ENCODE measurements at places on chromosomes 5 and 9.

DNA sequence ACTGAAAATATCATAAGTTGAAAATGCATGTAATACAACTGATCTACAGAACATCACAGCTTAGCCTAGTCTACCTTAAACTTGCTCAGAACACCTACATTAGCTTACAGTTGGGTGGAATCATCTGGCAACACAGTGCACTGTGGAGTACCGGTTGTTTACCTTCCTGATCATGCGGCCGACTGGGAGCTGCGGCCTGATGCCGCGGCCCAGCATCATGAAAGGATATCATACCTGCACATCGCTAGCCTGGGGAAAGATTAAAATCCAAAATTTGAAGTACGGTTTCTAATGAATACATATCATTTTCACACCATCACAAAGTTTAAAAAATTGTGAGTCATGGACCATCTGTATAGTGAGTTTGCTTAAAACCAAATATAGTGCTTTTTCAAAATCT lies 1.8 kb downstream of the HACD4 start:
- no peak for DNase-seq

DNA sequence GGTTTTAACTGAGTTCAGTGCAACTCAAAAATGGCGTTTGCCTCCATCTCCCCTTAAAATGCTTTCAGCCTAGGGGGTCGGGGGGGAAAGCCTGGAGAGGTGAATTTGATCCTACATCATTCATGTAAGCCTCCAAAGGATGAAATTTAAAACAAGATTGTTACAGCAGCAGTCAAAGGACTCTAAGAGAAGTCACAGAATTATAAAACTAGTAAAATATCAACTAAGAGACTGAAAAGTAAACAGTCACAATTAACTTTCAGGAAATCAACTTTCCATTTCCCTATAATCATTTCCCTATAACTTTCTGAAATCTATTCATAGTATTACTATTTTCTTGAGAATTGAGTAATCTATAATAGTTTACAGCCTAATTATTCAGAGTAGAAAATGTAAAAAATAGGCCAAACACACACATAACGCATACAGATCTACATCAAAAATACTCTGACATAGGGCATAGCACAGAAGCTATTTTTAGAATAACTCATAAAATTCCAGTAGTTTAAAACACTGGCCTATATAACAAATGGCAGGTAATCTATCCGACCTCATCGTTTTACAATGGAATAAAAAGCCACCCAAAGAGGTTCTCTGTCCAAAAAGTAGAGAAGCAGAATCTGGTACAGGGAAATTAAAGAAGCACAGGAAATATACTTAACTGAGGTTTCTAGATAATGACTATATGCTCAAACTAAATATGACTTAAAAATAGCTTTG lies 37.6 kb downstream of the FBXL17 start:
- DNase-seq, result no peak

DNA sequence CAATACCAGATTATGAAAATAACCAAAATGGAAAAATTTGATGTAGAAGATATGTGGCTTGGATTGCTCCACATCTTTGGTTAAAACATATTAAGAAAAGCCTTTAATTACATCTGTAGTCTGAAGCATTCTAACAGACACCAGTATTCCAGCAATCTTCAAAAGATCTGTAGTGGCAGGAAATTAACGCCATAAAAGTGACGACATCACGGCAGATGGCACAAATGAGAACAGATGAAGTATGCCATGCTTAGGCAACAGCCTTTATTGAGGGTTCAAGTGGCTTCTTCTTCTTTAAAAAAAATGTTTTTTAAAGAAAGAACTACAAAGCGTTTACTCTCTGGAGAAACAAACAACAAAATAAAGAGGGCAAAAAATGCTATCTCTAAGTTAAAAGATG lies 164.2 kb downstream of the MEF2C start:
- no peak for DNase-seq

DNA sequence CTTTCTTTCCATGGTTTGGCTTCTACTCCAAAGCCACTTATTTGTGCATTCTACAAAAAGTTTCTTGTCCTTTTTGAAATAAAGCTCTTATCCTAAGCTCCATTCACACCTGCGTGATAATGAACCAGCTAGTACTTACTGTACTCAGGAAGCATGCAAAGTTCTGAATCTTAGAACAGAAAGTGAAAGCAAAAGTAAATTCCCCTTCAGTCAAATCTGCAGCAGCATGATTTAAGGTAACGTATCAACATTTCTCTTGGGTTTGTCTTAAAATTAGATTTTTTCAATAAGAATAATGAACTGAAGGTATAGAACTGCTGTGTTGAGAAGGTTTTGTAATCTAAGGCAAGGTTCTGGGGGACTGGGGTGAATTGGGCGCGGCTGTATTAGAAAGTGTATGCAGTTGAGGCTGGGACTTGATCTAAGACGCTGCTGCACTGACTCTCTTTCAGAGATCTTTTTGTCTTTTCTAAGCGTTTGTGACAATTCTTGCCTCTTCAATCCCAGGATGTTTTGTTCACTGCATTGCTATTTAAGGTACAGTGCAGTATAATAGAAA lies at the start of gene ERAP2:
ERAP2 (plus strand) TSS at position 209 of the 559 bp plus-strand sequence. CDS start 3,186 bp downstream, outside the sequence.
- DNase-seq, result no peak

DNA sequence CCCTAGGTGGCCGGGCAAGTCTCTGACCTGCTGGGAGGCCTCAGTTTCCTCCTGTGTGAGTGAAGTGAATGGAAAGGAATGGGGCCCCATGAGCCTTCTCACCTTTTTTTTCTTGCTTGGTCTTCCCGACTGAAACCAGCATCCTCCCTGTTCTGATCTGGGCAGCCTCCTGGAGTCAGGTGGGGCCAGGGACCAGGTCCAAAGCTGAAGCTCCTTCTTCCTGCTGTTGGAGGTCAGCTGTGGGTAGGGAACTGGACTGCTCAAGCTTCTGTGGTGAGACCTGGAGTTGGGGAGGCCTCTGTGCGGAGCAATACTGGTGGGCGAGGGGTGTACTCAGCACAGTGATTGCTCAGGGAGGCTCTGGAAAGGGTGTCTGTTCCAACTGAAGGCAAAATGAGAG lies 99.7 kb downstream of the PCSK1 start:
- DNase-seq, result no peak

DNA sequence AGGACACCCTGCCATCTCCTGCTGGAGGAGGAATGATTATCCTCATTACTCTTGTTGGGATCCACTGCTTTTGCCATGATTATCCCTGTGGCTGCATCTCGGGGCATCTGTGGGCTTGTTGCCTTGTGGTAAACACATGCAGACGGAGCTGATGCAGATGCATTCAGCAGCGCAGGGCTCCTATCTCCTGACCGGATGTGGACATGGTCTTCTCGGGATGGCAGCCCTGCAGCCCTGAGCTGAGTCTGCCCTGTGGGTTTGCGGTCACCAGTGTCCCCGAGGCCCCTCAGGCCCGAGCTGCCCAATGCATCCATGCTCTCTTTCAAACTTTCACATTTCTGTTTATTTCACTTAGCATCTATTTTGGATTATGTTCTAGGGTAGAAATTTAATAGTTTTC lies 250.4 kb upstream of the IRX1 start:
- DNase-seq, result no peak

DNA sequence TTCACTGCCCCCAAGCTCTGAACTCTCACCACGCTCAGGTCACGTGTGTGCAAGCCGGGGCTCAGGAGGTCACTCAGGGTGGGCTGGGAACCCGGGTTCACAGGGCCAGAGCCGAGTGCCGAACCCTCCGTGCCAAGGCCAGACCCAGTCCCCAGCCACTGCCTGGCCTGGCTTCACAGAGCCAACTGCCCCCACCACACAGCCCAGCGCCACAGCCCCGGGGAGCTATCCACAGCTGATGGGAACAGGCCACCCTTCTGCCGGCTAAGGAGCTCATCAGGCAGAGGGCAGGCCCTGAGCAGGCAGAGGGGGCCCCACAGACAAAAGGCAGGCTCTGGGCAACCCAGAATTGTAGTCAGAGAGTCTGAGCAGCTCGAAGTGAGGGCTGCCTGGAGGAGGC lies 117.0 kb downstream of the VAV2 start:
- no peak for DNase-seq

DNA sequence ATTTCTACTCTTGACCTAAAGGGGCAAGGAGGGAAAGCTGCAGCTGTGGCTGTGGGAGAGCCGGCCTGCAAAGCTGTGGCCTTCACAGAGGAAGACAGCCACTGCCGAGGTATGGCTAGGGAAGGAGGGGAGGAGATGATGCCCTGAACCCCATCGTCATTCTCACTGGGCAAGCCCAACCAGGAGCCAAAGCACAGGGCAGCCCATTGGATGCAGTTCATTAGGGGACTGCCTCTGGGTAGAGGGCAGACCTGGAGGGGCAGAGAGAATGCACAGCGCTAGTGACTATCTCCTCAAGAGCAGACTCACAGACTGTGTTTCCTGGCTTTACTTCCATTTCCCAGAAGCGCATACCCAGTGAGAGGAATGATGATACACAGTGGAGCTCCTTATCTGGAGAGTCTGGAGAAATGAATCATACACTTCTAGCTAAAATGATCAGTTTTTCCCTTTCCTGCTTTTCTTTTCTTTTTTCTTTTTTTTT lies 47.2 kb upstream of the TTC23L start:
- DNase-seq, result no peak

DNA sequence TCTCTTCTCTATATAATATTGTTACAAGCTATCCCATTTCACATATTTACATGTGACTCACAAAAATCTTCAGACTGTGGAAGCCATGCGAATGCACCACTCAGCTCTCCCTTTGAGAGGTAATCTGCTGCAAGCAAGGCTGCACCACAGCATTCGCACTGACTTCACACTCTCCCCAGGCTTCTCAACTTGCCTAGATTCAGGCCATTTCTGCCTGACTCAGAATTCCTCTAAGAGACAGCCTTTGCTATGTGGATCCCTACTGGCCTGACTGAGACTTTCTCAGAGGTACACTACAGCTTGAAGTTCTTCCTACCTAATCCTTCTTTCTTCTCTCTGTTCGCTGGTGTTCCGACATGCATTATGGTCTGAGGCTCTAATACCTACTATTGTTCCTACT lies 21.1 kb upstream of the DMRTA1 start:
- no peak for DNase-seq

DNA sequence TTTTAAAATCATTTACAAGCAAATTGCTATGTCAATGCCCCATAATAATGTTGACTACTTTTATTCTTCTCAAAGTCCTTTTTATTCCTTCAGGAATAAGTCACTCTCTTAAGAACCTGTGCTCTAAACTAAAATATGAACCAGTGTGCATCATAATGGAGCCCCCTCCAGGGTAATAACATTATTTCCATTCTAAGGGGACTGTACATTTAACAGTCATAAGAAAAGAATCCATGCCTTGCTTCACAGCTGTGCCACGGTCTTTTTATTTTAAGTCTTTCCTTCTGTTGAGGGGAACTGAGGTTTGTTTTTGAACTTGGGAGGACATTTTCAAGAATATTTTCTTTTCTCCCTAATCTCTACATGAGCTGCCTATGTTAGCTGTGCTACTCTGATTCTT lies 297.6 kb downstream of the MAN2A1 start:
- DNase-seq, result no peak

GRCh38 chr5:67196537-67197059 lies at the start of gene CD180:
CD180 (minus strand) TSS chr5:67196799; CDS start chr5:67196641, 158 bp downstream.
- DNase-seq, result no peak

- no peak for DNase-seq
Measured at GRCh38 chr5:195401-196160, 4.3 kb downstream of the LRRC14B start.

DNA sequence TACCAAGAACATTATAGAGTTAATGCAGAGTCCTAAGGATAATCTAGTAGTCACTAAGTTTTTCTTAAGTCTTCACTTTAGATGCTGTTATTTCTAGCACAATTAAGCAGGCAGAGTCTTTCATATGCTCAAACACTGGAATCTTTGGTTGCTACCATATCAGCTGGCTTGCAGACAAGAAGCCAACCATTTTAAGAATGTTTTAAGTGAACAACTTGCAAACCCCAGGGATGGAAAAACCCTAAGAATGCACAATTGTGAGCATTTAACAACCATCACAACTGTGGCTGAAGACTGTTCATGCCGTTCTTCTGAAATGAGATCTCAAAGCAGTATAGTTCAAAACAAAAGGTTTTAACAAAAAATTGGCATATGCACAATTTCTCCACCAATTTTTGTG lies 55.1 kb downstream of the CSNK1A1 start:
- no peak for DNase-seq

- no peak for DNase-seq
Measured at GRCh38 chr5:115384587-115385375, 88.3 kb upstream of the CCDC112 start.

GRCh38 chr9:83754383-83754977 lies 46.7 kb upstream of the UBQLN1 start:
- DNase-seq, result no peak

DNA sequence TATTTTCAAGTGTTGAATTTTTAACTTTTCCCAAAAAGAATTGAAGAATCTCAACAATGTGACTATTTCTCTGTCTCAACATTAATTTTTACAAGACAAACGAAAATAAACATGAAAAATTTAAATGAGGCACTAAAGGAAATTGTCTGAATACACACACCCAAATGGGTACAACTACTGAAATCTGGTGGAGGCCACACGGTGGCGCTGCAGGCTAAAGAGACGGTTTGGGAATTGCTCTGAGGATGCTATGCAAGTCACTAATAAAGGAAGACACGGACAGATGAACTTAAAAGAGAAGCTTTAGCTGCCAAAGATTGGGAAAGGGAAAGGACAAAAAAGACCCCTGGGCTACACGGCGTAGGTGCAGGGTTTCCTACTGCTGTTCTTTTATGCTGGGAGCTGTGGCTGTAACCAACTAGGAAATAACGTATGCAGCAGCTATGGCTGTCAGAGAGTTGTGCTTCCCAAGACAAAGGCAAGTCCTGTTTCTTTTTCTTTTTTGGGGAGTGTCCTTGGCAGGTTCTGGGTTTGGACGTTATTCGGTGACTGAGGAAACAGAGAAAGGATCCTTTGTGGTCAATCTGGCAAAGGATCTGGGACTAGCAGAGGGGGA lies at the start of gene PCDHB10:
PCDHB10 (plus strand) TSS at position 244 of the 616 bp plus-strand sequence; CDS start at position 444, 200 bp downstream.
- DNase-seq, result no peak

GRCh38 chr9:68476847-68477246 lies 63.8 kb downstream of the TMEM252 start:
- no peak for DNase-seq

DNA sequence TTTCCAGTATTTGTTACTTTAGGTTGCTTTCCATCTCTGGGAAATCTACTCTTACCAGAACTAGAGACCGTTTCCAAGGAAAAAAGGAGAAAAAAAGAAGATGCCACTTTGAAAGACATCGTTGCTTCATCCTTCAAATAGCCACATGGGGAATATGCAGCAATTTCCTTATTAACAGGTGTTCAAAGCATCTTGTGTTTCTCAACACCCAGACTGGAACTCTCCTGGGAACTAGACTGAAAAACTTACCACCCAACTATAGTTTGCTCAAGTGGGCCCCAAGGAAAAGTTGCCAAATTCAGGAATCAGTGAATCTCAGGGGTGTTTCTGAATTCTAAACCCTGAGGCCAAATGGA lies 80.0 kb upstream of the JAK2 start:
- DNase-seq, result no peak

Data from activated CD8-positive, alpha-beta memory T cell treated with anti-CD3 and anti-CD28 coated beads for 1 hour (primary cell).